ENCODE measurements at places on chromosomes 1 and 21.

DNA sequence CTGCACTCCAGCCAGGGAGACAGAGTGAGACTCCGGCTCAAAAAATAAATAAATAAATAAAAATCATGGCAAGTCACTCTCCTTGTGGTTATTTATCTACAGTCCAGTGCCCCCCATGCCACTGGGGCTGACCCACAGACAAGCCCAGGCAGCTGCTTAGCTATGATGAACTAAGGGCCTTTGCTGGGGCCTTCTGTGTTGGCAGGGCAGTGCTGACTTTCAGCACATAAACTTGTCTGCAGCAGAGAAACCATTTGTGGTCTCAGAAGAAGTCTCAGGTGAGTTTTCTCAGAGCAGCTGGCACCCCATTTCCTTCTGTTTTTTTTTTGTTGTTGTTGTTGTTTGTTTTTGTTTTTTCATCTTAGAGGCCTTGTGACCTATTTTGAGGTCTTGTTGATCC lies 20.9 kb upstream of the CFHR4 start:
- DNase-seq: no peak

DNA sequence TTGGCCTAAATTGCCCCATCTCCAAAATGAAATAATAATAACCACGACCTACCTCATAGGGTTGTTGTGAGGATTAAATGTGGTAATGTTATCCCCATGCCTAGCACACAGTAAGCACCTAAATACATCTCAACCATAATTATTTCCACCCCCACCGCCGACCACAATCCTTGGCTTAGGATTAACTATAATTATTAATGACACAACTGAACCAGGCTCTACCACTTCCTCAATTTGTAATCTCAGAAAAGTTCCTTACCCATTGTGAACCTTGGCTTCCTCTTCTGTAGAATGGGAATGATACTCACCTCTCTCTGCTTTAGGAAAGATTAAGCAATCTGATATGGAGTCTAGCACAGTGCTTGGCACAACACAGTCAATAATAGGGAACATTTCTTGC lies 44.3 kb upstream of the TACSTD2 start:
- no peak for DNase-seq

DNA sequence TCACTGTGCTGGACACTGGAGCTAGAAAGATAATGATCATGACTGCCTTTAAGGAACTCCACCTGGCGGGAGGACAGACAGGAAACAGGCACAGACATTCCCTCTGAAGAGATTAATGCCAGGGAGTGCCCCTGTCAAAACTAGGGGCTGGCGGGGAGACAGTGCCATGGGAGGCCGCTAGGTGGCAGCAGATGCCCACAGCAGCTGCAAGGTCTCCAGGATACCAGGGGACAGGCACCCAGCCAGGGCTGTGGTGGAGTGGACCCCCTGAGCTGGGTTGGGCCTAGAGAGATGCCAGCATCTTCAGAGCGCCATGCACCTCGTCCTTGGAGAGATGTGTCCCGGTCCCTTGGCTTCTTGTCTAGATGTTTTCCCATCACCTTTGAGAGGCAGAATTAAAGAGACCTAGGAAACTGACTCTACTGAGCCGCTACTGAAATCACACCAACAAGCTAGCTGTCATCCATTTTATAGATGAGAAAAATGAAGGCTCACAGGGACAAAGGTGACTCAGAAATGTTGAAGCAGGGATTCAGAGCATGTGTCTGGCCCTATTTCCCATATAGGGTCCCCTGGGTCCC lies 3.6 kb downstream of the REN start:
- no peak for DNase-seq

GRCh38 chr1:37393173-37394120 lies 80.9 kb upstream of the ZC3H12A start:
- DNase-seq: no peak

- peak; percentile 25 for DNase-seq
Measured at GRCh38 chr21:44534688-44535087, 5.3 kb downstream of the KRTAP10-1 start.

- DNase-seq: no peak
Measured at GRCh38 chr1:110538075-110538474, 19.1 kb upstream of the KCNA10 start.

DNA sequence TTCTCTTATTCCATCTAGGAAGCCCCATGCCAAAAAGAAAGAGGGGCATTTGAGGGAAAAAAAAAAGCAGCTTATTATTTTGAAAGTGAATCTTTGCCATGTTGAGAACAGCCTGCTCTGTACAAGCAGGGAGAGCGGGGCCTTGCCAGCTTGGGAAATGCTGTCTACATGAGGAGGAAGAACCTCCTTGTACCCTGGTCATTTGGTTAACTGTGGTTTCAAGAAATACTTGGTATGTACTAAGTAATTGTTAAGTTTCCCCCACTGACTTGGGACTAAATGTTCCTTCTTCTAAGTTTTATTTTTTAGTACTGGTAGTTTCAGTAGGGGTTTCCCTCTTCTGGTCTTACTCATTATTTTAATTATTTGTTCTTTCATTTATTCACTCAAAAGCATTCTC lies 144.1 kb upstream of the HOOK1 start:
- no peak for DNase-seq

DNA sequence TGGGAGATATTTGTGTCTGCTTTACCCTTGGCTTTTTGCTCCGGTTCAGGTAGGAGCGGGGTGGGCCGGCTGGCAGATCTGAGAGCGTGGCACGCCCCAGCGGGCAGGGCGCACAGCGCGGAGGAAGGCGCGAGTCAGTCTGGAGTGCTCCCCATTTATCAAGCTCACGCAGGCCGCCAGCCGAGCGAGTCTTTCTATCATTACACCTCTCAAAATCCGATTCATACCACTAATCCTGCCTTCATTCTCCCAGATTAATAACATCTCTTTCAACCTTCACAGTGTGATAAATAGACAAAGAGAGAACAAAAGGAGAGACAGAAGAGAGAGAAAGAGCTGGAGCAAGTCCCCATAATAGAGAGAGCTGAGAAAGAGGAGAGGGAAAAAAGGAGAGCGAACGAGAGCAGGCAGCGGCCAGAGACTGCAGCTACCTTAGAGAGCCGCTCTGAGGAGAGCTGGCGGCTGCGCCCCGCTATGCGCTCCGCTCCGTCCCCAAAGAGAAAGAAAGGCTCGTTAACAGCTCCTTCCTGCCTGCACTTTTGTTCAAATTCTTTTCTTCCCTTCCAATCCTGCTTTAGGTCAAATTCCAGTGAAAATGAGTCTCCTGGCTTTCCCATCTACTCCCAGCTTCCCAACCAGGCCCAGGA lies 48.0 kb downstream of the DMAP1 start:
- DNase-seq: no peak

GRCh38 chr1:67988066-67988465 lies 62.4 kb downstream of the DIRAS3 start:
- no peak for DNase-seq

DNA sequence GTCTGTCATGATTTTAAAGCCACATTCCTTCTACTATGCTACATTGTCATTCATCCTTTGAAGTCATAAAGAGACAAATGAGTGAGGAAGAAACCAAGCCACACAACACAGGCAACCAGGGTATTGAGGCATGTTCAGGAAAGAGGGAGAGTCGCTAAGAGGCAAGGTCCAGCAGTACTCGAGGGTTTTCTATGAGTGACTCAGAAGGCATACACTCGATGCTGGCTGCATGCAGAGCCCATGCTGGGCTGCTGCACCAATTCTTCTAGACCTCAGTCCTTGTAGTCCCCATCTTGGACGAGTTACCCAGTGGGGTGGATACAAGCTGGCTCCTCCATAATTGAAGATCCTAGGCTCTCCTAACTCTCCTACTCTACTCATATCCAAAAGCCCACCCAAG lies 57.6 kb downstream of the OLFML2B start:
- no peak for DNase-seq

DNA sequence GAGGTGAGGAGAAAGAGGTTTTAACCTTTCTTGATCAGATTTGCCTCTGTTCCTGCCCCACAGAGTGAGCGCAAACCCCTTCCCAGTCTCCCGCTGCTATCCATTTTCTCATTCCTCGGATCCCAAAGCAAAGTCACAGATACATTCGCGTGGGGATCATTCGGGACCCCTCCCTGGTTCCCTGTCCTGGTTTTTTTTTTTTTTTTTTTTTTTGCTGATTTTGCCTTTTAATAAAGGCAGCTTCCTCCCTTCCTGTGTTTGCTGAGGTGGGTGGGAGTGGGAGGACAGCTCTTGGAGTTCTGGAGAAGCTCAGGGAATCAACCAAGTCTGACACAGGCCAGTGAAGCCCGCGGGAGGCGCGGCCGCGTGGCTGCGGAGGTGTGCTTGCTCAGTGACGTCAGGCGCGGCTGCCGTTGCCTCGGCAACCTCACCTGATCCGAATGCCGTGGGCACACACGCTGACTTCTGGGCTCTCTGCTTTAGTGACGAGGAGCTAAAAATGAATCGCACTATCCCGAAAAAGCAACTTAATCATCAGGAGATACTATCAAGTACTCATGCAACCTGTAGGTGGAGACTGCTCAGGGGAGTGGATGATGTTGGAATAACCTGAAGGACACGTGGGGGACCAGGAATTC lies 106.4 kb downstream of the TBX19 start:
- DNase-seq: no peak

- no peak for DNase-seq
Measured at GRCh38 chr1:237712082-237712481, 178.6 kb downstream of the ZP4 start.

- peak; percentile 42 for DNase-seq
Measured at GRCh38 chr1:36525166-36525565, 42.5 kb upstream of the CSF3R start.

GRCh38 chr1:111476761-111477309 lies 3.1 kb downstream of the C1orf162 start:
- no peak for DNase-seq

- DNase-seq: no peak
Measured at GRCh38 chr1:152924191-152924590, 15.8 kb downstream of the IVL start.

DNA sequence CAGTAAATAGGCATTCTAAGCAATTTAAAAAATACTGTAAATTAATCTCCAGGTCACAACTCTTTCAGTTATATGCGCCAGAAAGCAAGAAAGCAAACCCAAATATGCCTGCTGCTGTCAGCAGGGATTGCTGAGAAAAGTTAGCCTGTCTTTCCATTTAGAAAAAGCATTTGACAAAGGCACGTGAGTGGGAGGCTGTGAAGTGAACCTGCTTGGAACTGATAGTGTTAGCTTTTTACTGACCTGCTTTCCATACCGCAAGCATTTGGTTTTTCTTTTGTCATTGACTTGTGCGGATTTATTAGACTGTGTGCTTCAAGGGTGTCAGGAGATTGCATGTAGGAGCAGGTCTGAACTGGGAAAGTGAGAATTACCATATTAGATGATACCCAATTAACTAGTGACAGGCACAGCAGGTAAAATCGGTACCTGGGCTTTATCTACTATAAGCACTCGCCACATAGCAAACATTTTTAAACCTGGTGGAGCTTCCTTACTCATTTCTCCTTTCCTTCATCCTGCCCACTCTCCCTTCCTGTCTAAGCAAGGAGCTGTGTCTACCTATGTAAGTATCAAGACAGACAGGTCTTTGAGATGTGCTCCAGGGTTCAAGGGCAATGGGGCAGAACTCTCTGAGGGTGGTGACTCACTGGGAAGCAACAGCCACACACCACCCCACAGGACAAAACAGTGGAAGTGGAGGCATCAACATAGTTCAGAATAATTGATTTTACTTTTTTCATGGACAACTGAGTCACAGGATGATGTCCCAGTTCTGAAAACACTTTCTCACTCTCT lies 323.9 kb downstream of the DISC1 start:
- DNase-seq: no peak

- no peak for DNase-seq
Measured at GRCh38 chr1:166379447-166379846, 212.6 kb upstream of the FAM78B start.

- DNase-seq: no peak
Measured at GRCh38 chr1:116918714-116919357, 9.1 kb downstream of the PTGFRN start.

DNA sequence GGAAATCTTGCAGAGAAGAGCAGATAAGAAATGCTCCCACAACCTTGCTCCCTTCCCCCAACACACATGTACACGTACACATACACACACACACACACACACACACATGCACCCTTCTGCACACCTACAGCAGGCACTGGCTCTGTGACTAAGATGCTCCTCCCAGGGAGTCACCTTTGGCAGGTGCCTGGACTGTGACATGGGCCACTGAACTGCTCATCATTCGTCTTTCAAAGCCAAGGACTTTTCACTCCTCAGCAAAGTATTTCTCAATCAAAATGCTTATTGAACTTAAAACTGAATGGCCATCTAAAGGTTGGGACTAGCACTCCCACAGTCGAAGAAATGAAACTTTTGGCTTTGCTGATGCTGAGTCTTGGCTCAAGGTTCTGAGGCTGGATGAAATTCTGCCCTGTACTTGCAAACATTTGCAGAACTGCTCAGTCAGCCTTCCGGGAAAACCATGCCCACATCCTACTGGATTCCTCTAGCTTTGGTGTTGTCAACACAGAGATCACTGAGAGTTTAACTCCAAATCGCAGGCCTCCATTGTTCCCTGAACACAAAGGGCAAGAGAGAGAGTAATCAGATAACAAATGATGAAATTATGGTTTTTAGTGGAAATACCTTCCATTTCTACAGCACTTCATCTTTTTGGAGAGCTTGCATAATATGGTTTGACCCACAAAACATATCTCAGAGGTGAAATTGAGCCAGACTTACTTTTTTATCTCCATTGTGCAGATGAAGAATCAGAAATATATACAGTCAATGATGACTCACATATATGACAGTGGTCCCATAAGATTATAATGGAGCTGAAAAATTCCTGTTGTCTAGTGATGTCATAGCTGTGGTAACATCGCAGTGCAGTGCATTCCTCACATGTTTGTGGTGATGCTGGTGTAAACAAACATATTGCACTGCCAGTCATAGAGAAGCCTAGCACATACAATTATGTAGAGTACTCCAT lies 72.4 kb upstream of the BCAR3 start:
- no peak for DNase-seq

DNA sequence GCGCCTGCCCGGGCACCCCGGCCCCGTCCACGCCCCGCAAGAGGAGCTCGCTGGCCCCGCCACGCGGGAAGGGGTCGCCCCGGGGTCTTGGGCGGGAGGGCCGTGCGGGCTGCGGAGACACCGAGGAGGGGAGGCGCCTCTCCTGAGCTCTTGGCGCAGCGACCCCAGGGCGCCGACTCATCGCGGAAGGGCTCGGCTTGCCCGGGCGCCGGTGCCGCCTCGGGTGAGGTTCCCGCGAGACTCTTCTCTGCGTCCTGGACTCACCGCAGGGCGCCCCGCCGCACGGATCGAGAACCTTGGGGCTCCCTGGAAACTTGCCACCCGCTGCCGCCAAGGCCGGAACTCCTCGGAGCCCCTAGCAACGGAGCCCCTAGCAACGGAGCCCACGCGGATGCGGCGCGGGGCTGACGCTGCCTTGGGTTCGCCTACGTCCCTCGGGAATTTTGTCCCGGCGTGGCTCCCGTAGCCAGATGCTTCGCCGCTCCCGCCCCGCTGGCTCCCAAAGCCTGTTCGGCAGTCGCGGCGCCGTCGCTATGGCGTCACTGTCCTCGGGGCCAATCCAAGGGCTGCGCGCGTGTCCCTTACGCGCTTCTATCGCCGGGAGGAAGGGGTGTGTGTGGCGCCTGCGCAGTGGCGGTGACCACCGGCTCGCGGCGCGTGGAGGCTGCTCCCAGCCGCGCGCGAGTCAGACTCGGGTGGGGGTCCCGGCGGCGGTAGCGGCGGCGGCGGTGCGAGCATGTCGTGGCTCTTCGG lies at the start of gene ATAD3A:
TSS of gene ATAD3A (plus strand) at position 630 of the 753 bp plus-strand sequence. CDS start at position 737, 107 bp downstream.
- peak; percentile 99 for DNase-seq

Measured in ascending aorta (tissue), 2 donors.